ENCODE measurements at places on chromosomes 7 and 10.

DNA sequence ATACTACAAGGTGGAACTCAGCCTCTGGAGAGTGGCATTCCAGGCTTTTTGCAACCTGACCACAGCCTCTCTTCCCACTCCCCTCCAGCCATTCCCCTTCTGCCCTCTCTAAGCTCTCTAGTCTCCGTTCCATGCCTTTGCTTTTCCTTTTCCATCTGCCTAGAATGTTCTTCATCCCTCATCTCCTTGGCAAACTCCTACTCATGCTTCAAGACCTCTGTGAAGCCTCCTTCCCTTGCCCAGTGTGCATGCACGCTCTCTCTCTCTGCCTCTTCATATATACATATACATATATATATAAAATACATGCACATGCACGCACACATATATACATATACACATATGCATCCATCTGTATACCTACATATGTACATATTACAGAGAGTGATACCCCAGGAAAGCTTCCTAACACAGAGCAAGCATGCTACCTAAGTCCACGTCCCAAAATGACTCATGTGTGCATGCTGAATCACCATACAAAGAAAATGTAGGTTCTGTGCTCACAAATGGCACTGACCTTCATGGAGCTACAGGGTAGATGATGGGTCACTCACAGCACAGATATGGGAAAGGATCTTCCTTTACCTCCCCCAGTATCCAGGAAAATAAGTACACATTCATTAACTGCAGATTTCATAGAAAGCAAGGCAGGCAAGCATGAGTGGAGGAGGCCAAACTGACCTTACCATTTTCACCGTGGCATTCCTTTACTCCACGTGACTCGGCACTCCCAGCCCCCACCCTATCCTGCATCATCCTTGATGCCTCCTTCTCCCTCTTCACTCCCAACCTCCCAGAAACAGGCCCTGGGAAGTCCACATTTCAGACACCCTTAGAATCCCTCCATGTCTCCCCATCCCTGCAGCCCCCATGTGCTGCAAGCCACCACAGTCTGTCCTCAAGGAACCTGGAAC is 238.4 kb upstream of the ZMIZ1 start:
- no peak overlapping the region for H3K4me3 ChIP-seq
- no peaks in the 10 kb centered on the region for H3K36me3 ChIP-seq
- no peak overlapping the region for H3K27ac ChIP-seq

DNA sequence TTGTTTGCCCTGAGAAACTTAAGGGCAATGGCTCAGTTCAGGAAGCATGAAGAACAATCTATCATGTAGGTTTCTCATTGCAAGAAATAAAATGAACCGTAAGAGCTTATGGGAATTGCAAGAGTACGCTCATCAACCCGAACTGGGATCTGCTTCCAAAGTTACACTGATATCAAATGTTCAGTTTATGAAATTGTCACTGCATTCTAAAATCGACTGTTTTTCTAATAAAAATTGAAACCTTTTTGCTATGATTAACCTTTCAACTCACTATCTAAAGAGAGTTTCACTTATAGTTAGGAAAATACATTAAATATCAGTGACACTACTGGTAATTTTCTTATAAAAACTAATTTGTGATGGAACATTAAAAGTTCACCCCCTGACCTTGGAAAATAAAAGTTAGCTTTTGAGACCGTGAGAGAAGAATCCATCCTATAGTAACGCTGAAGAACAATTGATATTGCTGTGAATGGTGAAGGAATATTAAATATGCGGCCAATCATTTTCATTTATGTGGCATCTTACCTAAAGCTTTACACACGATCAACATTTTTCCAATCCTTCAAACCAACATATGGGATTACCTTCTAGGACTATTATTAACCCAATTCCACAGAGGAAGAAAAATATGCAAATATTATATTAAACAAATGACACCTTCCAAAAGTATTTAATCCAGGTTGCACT is 2.2 kb downstream of the MEOX2 start:
- no peaks in the 10 kb centered on the region for H3K4me1 ChIP-seq
- H3K36me3 ChIP-seq = peaks cover 3% of the 10 kb centered on the region
- peaks cover 33% of the 10 kb centered on the region for H3K27me3 ChIP-seq
- no peak for DNase-seq
- no peak overlapping the region for H3K27ac ChIP-seq

DNA sequence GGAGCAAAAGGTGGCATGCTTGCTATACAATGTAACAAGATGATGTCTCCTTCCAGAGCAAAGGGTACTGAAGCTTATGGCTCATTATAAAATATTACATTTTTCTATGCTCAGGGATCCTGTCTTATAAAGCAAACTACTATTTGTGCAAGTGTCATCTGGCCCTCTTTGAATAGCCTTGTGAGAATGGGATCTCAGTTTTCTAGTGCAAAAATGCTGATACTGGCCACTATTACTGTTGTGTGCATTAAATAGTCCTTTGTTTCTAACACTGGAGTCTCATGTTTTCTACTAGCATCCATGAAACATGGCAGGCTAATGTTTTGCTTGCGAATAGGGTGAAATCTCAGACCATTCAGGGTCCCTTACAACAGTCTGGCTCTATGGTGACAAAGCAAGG is 823.0 kb downstream of the REEP3 start:
- H3K27me3 ChIP-seq = no peaks in the 10 kb centered on the region
- DNase-seq = no peak
- H3K4me3 ChIP-seq = no peak overlapping the region
- no peaks in the 10 kb centered on the region for H3K36me3 ChIP-seq

DNA sequence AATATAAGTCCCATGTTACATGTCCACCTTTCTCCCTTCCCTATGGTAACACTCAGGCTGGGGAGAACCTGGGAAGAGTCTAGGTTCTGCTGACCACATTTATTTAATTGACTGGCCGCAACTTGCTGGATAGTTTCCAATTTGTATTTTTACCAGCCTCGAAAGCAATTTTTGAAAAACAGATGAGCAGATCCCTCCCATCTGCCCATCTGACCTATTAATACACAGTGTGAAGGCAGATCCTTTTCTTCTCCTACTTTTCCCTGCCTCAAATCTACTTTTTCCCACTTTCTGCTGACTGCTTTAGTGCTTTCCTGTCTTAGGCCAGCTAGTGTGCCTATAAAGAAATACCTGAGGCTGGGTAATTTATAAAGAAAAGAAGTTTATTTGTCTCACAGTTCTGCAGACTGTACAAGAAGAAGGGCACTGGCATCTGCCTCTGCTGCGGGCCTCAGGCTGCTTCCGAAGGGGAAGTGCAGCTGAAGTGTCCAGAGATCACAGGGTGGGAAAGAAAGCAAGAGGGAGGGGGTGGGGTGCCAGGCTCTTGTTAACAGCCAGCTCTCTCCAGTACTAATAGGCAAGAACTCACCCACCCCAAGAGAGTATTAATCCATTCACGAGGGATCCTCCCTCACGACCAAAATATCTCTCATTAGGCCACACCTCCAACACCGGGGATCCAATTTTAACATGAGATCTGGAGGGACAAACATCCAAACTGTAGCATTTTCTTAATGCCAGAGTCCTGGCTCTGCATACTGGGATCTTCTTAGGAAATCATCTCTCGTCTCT is 336.0 kb upstream of the IGFBP3 start:
- no peak for DNase-seq
- no peaks in the 10 kb centered on the region for H3K36me3 ChIP-seq
- H3K27ac ChIP-seq = no peak overlapping the region
- no peaks in the 10 kb centered on the region for H3K27me3 ChIP-seq
- H3K4me3 ChIP-seq = no peak overlapping the region

DNA sequence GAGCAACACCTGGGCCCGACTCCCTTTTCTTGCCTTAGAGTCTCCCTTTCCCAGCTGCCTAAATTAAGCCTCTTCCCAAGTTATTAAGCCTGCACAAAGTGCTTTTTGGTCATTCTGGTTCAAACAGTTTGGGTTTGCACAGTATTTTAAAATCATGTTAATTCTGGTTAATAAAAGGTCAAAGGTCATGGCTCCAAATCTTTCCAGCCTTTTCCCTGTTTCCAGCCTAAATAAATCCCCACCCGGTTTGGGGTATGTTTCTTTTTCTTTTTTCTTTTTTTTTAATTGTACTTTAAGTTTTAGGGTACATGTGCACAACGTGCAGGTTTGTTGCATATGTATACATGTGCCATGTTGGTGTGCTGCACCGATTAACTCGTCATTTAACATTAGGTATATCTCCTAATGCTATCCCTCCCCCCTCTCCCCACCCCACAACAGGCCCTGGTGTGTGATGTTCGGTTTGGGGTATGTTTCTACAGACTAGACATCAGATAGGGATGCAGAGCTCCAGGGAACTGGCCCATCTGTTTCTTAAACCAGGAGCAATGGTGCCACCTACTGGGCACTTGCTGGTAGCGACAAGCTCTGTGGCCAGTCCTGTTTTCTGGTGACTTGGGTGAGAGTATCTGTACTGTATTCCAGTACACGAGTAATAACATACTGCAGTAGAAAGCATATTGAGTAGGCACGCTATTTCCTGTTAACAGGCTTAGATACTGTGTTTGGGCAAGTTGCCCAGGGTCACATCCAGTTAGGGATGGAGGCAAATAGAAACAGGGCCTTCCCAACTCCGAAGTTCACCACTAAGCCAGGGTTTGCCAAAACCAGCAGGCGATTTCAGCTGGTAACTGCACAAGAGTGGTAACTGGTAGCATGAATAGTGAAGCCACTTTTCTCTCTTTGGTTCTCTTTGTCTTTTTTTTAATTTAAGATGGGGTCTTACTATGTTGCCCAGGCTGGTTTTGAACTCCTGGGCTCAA is 60.6 kb upstream of the TRIM8 start:
- DNase-seq = peak; percentile 92
- H3K27me3 ChIP-seq = no peaks in the 10 kb centered on the region

- H3K4me1 ChIP-seq = peaks cover 24% of the 10 kb centered on the region
- H3K27ac ChIP-seq = peak overlapping the region; percentile 88
- H3K4me3 ChIP-seq = no peak overlapping the region
- no peaks in the 10 kb centered on the region for H3K36me3 ChIP-seq
- H3K27me3 ChIP-seq = no peaks in the 10 kb centered on the region
- peak; percentile 74 for DNase-seq
These were observed 28.2 kb downstream of the COL26A1 start for GRCh38 chr7:101390901-101391301.

All from activated CD8-positive, alpha-beta T cell treated with anti-CD3 and anti-CD28 coated beads for 36 hours (primary cell).